Fibroblast of skin of right biceps (primary cell): ENCODE measurements at places on chromosomes 16 and 17.

DNA sequence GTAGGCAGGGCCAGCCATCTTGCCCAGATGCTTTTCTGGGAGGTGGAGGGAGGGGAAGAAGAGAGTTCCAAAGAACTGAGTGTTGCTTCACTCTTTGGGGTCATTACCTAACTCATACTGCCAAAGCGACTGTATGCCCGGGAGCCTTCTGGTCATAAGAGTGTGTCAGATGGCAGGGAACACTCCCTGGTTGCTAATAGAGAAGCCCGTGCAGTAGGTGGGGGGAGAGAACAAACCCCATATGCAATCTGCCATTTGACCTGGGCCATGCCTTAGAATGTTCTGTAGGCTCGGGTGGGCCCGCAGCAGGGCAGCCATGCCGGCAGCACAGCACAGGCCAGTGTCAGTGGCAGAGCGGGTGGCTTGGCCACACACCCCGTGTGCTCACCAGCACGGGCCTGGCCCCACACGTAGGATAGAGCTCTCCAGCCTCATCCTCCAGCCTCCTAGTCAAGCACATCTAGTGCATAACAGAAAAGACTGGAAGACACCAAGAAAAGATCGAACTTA is 120.5 kb downstream of the SOCS1 start:
- peak; percentile 15 for DNase-seq

DNA sequence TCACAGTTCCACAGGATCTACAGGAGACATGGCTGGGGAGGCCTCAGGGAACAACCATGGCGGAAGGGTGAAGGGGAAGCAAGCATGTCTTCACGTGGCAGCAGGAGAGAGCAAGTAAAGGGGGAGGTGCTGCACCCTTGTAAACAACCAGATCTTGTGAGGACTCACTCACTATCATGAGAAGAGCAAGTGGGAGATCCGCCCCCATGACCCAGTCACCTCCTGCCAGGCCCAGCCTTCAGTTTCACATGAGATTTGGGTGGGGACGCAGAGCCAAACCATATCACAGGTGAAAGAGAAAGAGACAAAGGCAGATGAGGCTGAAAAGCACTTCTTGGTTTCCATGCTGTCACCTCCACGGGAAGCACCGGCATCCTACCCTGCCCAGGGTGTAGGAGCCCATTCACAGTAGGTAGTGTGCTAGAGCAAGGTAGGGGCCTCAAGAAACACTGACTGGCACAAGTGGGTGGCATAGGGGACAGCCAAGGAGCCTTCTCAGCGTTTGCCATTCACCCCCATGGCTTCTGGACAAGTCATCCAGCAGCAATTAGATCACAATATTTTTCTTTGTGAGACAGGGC is 6.6 kb downstream of the NARF start:
- no peak for DNase-seq

DNA sequence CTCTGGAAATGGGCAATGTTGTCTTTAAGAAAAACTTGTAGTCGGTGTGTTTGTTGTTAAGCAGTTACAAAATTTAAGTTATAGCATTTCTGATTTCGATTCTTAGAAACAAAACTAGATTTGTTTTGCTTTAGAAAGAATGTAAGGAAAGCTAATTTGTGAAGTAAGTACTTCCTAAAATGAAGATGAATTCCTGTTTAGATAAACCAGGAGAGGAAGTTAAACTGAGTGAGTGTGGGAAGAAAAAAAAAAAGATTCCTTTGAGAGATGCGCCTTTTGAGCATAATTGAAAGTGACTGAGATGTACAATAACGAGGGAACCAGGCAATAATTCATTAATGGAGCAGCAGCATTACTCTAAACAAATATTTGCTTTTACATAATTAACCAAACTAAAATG is 52.4 kb upstream of the ALOX12 start:
- no peak for DNase-seq

GRCh38 chr17:70089513-70090148 is 14.6 kb downstream of the KCNJ16 start:
- DNase-seq, result no peak

DNA sequence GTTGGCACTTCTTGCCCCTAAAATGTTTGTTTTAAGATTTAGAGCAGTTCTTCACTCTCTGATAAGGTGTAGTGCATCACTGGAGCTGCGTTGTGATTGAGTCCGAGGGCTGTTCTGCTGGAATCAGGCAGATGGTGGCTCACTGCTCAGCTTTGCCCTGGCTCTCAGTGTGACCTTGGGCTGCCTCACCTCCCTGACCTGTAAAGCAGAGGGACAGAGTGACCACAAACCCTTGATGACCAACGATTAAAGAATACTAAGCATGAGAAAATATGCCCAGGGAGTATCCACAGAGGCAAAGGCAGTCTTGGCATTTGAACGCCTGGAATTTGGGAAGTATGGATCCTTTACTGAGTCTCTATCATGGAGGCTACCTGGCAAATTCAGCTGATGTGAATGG is 18.1 kb downstream of the CMIP start:
- DNase-seq, result no peak

GRCh38 chr16:10070591-10070990 is 111.6 kb downstream of the GRIN2A start:
- DNase-seq, result no peak

DNA sequence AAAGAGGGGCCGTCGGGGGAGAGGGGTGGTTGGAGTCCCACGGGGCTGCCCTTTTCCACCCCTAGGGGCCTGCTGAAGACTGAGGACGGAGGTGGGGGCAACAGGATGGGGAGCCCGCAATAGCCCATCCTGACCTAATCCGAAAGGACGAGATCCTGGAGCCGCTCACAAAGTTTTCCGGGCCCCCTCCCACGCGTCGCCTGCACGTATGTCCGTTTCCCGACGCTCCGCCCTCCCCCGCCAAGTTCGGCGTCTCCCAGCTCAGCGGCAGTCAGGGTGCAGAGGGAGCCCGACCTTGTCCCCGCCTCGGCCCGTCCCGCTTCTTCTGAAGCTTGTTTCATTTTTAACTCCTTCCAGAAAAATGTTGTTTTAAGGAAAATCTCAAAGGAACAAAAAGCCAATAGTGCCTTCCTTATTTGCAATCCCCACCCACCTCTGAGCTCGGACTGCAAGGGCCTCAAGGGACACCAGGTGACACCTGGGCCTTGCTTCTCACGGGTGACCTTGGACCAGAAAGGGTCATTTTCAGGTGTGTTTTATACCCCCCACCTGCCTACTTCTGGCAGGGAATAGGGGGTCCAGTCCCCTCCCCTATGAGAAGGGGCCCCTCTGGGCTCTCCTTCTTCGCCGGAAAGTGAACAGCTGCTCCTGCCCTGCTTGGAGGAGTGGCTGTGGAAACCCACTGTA is 3.4 kb upstream of the ZNF423 start:
- no peak for DNase-seq

DNA sequence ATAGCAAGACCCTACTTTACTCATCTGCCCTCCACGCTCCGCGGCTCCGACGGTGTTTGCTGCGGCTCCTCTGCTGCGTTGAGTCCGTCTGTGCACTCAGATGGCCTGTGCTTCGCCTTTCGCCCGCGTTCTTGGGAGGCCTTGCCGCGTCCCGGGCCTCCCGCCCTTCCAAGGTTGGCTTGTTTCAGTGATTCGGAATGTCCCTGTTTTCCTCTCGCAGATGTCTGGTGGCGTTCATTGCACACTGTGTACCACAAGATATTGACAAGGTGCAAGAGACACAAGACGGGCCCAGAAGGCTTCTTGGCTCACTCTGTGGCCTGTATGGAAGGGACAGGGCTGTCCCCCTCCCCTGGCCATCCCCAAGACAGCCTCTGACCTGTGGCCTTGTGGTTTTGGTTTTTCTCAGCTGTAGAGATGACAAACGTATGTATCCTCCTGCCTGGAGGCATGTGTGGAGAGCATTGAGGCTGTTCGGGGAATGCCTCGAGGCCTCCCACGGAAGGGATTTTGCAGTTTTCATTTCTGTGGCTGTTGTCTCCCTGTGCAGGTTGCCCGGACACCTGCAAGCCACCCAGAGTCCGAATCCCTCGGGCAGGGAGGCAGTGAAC is 15.4 kb downstream of the MGRN1 start:
- no peak for DNase-seq

DNA sequence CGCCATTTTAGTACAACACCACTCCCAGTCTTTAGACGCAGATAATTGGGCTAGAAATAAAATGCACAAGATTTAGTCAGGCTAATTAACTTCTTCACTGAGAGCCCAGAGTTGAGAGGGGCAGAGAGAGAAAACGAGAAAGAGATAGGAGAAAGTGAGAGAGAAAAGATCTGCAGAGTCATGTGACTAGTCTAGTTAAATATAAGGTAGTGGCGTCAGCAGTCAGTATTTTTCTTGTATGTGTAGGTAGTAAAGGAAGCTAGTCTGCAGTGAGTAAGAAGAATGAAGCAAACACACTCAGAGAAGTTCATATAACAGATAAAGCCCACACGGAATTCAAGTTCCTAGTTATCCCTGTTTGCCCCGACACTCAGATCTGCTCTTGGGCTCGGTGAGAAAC is 392.6 kb upstream of the ERCC4 start:
- DNase-seq, result no peak

DNA sequence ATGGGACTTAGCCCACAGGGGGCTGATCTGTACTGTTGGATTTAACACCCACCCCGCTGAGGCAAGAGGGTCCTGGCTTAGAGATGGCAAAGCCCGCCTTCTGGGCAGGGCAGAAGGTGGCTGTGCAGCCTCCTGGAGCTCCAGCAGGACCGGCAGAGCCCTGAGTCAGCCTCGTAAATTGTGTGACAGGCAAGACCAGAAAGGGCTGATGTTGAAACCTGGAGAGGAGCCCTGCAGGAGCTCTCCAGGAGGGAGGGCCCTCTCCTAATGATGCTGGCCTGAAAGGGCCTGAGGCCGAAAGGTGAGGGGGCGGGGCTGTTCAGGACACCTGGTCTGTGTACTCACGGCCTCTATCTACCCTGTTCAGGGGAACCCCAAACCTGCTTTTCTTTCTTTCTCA is 22.5 kb upstream of the MYO15B start:
- DNase-seq, result no peak

DNA sequence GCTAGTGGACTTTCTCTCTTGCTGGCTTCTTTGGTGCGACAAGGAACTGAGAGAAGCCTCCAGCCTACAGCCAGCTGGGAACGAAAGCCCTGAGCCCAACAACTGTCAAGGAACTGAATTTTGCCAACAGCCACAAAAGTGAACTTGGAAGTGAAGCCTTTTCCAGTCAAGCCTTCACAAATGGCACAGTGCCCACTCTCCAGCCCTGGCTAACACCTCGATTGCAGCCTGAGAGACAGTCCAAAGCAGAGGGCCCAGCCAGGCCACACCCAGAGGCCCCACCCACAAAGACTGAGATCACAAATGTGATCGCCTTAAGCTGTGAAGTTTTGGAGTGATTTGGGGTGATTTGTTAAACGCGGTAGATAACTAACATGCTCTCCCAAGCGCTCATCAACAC is 244.6 kb upstream of the SDK2 start:
- no peak for DNase-seq

- DNase-seq, result peak; percentile 30
These were observed 6.7 kb upstream of the ABCC3 start for GRCh38 chr17:50627782-50628601.

- DNase-seq, result peak; percentile 64
These were observed 304.4 kb downstream of the SEC14L1 start for GRCh38 chr17:77444984-77445759.

DNA sequence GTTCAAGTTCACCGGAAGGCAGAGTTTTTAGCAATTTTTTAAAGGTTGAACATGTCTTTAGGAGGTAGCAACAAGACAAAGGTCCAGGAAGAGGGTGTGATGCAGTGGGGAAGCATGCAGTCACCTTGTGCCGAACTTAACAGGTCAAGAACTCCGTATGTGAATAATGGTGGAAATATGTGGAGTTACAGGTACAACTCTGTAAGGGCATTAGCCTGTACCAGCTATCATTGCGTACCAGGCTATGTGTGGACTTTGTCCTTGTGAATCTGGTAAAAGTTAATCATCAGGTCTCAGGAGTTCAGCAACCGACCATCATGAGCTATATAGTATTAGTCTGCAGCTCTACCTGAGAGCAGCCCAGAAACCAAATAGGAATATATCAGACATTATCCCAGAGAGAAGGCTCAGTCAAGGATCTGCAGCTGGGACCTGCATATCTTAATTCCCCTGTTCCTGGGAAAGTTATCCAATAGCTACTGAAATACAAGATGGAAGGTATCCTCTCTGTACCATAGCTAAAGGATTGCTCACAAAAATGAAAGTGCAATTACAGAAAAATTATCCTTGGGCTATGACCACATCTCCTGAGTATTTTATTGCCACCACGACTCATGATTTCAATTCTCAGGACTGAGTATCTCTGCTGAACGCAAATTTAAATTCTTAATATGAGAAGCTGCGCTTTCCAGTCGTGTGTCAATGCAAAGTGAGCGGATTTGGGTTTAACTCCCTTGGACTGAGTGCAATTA is 469.3 kb downstream of the CDH13 start:
- DNase-seq, result peak; percentile 79

- DNase-seq, result peak; percentile 89
These were observed 14.4 kb upstream of the CA4 start for GRCh38 chr17:60135151-60135950.

- DNase-seq, result peak; percentile 76
These were observed 43.5 kb downstream of the AP2B1 start for GRCh38 chr17:35630530-35631148.

DNA sequence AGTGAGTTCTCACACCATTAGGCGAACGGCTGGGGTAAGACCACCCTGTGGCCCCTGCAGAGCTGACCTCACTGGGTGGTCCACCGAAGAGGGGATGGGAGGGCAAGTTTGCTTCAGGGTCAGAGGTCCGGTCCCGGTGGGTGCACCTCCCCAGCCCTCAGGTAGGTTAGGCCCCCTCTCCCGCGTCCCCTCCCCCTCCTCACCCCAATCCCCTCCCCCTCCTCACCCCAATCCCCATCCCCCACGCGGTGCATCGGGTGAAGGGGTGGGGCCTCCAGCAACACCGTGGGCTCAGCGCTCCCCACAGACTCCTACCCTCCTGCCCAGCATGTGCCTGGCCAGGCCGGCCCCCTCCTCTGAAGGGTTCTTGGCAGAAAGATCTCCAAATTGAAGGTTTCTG is 13.4 kb downstream of the MCRIP1 start:
- no peak for DNase-seq

DNA sequence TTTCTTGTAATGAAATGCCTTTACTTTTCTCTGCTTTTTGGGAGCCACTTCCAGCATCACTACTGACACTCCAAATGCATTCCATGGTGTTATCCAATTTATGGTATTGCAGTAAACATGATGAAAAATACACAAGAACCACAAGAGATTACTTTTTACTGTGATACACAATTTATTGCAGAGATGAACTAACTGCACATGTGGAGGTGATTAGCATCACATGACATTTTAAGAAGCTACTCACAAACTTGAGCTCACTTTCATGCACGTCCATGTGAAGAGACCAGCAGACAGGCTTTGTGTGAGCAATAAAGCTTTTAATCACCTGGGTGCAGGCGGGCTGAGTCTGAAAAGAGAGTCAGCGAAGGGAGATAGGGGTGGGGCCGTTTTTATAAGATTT is 780.5 kb upstream of the GOT2 start:
- no peak for DNase-seq

GRCh38 chr16:74561626-74562025 is 45.3 kb downstream of the GLG1 start:
- peak; percentile 14 for DNase-seq

DNA sequence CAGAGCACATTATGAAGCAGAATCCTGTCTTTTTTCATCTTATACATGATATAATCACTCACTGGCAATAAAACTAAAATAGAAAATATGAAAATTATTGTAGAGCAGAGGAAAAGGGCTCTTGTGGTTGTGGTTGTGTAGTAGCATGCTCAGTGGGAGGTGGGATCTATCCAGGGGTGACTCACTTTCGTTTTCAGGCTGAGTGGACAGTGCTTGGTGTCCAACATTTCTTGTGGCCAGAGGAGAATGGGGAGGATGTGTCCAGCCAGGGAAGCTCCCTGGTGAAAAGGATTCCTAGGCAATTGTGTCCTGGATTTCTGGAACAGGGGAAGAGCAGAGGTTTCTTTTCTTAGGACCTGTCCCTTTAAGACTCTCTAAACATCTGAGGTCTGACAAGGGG is 31.9 kb upstream of the CPHXL start:
- peak; percentile 19 for DNase-seq
